ENCODE measurements at places on chromosomes 5 and 9.

DNA sequence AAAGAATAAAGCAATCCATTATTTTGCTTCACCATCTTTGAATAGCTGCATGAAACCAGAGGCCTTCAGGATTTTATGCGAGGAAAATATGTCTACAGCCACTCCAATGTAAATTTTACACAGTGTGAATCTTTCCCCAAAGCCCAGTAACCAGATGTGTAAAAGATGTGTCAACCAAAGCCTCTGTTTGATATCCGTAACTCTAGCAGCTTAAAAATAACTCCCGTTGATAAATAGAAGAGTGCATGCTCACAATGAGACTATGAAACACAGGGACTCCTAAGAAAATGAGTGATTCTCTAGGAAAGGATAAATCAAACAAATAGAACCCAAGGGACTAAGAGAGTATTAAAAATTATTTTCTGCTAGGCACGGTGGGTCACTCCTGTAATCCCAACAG is 60.0 kb upstream of the NPR3 start:
- no peak for DNase-seq

- DNase-seq = no peak
Measured at GRCh38 chr9:94809778-94810177, 83.3 kb downstream of the AOPEP start.

DNA sequence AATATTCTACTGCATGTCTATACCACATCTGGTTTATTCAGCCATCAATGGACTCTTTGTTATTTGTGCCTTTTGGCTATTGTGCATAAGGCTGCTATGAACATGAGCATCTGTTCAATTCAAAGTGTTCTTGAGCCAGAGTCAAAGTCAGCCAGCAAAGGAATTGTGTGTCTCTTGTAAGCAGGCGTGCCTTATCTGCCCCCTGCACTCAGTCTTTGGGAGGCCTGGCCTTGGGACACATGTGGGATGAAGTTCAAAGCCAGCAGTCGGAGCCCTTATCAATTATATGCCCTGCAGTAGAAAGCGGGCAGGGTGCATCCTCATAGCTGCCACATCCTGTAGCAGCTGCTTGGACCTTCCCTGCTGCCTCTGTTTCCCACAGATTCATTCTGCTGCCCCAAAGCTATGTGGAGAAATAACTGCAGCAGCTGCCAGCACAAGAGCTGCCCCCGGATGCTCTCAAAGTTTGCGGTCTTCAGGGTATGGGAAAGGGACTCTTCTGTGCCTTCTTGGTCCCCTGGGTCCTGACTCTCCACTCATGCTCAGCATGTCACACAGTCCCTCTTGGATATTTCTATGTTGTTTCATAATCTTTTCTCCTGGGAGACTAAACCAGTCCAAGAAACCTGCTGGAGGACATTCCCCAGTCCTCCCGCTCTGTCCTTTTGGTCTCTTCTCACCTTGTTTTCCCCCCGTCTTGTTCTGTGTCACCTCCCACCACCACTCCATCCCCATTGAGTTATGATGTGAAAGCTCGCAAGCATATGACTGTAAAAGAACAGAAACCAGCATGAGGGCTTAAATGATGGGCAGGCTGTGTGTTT is 35.9 kb downstream of the STOM start:
- DNase-seq = peak; percentile 97

DNA sequence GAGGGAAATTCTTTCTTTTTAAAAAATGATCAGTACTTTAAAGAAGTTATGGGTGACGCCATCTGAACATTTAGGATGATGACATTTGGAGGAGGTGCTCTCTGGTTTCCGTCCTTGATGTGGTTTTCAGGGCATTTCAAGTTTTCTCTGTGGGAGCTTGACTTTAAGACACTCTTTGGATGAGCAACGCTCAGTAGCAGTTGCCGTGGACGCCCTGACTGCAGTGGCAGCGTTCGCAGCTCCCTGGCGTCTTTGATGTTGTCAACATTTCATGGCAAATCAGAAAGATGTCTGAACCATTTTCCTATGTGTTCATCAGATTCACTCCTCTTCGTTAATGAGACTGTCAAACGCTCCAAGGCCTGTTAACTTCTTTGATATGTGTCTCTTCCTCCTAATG is 86.1 kb downstream of the ZNF354C start:
- DNase-seq = no peak

- no peak for DNase-seq
Measured at GRCh38 chr5:110045158-110045557, 355.4 kb downstream of the MAN2A1 start.

GRCh38 chr5:33257807-33258429 is 182.8 kb upstream of the TARS1 start:
- DNase-seq = peak; percentile 23

DNA sequence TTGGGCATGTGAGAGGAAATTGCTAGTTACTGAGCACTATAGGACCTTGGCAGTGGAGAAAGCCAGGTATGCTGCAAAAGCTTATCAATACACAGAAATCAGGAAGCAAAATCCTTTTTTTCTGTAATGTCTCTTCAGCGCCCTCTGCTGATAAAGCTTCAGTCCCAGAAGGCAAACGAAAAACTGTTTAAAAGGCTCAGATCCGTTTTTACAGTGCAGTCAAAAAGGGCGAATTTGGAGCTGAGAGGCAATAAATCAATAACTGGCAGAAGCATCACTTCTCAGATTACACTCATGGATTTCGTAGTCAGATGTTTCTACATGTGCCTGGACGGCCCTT is 1.1 kb upstream of the MAN2A1 start:
- DNase-seq = peak; percentile 90

- peak; percentile 66 for DNase-seq
Measured at GRCh38 chr5:90866333-90866732, 307.7 kb downstream of the ADGRV1 start.

DNA sequence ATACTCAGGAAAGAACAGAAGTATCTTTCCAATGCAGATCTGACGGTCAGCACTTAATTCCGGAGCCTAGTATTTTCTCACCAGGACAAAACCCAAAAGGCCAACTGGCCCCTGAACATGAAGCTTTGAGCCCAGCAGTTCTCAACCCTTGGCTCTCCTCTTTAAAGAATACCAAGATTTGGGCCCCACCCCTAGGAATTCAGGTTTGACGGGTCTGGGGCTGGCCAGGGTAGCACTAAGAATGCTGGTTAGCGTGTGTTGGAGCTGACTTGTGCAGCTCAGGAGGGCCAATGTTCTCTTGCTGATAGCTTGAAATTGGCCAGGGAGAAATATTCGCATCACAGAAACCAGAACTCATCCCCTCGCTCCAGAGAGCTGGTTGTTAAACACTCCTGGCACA is 88.3 kb upstream of the PTCH1 start:
- DNase-seq = no peak

GRCh38 chr5:26660116-26660515 is 378.3 kb downstream of the CDH9 start:
- no peak for DNase-seq

DNA sequence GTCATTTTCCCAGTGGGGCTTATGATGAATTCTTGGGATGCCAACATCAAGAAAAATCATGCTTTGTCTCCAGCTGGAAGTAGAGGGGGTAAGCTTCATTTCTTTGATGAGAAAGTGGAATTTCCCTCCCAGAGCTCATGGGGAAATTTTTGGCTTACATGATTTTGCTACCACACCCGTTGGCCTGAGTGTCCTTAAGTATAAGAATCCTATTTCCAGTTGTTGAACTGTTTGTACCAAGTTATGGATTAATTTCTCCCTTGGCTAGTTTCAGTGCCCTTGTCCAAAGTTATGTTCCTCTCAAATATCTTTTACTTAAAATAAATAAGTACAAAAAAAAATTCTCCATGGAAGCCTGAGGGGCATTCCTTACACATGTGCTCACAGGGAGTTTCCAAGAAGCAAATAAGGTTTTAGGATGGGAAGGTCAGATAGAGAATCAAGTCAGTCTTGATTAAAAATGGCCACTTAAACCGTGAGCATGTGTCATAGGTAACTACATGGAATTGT is 82.3 kb downstream of the PTCD2 start:
- DNase-seq = no peak

- DNase-seq = no peak
Measured at GRCh38 chr5:32843531-32843895, 132.4 kb downstream of the NPR3 start.

DNA sequence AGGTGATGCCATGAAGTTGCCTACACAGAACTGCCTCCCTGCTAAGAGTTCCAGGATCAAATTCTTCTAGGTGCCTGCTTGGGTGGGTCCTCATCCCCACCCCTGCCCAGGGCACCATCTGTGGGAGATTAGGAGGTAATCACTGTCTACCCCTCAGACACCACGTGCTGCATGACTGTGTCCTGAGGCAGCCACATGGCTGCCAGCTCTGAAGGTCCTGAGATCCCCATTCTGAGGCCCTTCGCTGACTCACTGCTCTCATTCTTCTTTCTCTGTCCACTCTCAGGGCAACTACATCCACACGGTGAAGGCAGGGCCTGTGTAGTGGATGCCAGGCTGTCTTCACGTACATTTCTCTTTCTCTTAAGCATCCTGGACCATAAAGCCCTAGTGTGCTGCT is 222.9 kb upstream of the ANKRD55 start:
- DNase-seq = no peak

DNA sequence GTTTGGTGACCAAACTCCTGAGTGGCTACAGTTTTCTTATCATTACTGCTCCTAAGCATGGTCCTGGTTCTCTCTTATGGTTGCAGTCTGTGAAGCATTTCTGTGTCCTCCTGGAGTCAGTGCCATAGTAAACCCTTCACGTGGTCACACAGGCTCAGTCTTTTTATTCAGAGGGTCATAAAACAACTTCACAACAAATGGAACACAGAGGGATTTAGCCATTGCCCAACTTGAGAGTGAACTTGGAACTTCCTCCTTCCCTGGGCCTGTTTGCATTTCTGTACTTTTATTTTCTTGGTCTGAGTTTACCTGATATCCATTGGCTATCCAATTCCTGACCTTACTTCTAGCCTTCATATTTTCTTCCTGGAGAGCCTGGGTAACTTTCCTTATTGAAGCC is 144.9 kb downstream of the CCDC192 start:
- DNase-seq = no peak

- DNase-seq = no peak
Measured at GRCh38 chr5:169258372-169259000, 42.5 kb downstream of the SLIT3 start.

DNA sequence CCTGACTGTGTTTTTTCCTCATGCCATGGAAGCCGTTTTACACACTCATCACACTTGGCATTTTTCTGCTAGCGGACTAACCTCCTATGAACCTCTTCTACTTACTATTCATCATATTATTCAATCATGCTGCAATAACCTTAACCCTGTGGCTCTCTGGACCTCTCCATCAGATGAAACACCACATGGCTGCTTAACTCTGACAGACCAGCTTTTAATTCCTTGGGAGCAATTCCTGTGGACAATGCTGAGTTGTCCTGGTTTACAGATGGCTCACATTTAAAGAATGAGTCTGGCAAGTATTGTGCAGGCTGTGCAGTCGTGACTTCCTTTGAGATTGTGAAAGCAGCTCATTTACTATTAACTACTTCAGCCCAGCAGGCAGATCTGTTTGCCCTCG is 9.0 kb downstream of the OR1J1 start:
- no peak for DNase-seq

- DNase-seq = no peak
Measured at GRCh38 chr5:71974165-71974564, 133.1 kb upstream of the MAP1B start.

- DNase-seq = no peak
Measured at GRCh38 chr5:153755913-153756500, 265.5 kb downstream of the GRIA1 start.

DNA sequence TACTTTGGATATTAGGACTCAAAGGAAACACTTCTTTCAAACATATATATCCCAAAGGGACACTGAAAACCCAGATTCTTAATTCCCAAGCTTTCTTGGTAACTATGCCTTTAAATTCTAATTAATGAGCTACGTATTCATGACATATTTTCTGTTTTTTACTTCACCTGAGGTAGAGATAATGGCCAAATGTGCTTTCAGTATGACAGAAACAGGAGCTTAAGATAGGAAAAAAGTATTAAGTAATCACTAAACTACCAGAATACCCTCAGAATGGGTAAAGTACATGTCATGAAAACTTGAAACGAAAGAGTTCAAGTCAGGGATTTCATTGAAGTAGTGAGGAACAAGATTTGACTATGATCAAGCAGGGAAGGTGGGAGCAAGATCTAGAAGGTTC is 478.5 kb downstream of the AGTPBP1 start:
- no peak for DNase-seq

GRCh38 chr5:131265311-131265803 is 1.5 kb downstream of the CDC42SE2 start:
- DNase-seq = peak; percentile 80

DNA sequence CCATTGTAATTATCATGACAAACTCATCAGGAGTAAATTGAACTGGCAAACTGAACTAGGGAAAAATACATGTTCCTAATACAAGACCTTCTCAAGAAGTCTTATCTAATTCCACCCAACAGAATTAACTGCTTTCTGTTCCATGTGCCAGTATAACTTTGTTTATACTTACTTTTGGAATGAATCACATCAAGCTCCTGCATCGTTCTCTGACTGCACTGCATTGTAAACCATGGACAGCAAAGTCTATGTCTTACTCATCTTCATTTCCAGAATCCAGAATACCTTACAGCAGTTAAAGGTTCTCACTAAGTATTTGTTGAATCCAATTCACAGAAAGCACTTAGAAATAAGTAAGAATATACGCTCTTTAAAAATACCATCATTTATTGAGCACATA is 102.8 kb downstream of the PLK2 start:
- no peak for DNase-seq

DNA sequence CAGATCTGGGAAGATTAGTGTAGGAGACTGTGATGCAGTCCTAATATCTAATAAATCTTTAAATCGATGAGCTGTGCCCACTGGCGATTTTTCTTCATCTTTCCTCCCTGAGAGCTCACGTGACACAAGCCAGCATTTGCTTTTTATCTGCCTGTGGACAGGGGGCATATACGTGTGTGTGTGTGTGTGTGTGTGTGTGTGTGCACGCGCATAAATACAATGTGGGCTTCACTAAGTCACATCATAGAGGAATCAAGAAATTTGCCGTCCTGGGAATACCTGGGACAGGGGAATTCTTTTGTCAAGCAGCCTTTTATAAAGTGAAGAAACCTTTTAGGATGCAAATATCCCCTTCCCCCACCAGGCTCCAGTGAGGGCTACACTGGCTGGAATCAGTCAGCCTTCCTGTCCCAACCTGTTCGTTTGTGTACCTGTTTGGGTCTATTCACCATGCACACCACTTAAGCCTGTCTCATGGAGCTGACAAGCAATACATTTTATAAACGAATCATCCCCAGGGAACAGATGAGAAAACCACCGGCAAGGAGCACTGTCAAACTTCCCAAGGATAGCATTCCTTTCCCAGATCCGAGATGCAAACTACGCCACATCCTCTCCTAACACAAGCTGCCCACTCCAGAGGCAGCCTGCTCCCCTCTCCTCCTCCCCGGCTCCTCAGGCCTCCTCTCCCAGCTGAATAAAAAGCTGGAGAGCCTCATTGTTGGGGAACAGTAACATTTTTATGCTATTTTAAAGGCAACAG is 2.7 kb downstream of the EPB41L4B start:
- DNase-seq = no peak

DNA sequence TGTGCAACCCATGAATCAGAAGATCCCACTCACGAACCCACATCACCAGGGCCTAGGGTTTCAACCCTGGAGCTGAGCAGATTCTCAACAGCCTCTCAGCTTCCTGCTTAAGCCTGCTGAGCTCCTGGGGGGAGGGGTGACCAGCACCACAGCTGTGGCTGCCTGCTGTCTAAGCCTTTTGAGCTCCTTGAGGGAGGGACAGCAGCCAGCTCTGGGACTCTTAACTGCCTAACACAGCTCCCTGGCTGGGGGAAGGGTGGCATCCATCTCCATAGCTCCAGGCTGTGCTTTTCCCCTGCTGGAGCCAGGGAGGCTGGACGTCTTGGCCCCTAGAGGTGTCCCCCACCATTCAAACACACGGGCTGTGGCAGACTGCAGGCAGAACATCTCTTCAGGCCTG is 250.3 kb downstream of the DMAC1 start:
- peak; percentile 39 for DNase-seq

- DNase-seq = peak; percentile 55
Measured at GRCh38 chr5:52725065-52725746, 62.5 kb upstream of the ITGA1 start.
